ENCODE measurements at places on chromosomes 16 and 17. TPM values are rescaled to one million over a fixed set of nuclear protein-coding genes. Genes with fewer than 3 reads are reported as not detected.

The IGF2BP1 gene
- 0.28 TPM for total RNA-seq

DNA sequence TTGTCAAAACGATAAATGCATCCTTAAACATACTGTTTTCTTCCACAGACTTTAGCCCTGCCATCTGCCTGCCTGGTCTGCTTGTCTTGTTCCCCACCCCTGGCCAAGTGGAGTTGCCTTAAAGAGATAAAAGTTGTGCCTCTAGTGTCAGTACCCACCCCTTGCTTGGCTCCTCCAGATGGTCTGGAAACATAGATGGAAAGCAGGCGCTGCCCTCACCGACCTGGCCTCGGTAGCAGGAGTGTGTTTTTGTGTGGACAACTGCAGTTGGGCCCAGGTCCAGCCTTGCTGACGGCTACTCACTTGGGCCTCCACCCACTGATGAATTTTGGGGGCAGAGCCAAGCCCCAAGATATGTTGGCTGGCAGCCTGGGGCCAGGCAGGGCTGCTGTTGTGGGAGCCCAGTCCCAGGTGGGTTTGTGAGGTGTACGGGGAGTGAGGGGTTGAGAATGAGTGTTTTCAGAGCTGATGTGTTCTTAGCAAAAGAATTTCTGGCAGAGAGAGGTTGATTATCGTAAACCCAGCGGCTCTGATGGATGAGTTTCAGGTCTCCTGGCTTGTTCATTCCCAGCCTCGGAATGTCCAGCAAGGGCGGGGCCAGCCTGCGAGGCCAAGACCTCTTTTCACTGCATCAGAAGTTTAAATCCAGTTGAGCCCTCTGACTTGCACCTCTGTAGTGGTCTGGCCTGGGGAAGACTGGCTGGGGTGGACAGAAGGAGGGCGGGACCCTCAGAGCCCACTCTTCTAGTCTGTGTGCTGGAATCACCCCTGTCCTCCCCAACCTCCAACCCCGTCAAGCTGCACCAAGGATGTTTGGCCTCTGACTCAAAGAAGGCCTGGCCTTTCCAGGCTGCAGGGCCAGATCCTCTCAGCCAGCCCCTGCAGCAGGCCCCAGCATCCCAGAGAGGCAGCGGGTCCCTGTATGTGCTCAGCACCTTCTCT, 179.7 kb downstream of the RAB11FIP4 start:
- no peak overlapping the region for H3K4me3 ChIP-seq
- H3K4me1 ChIP-seq, result no peaks in the 10 kb centered on the region
- H3K36me3 ChIP-seq, result no peaks in the 10 kb centered on the region
- H3K27me3 ChIP-seq, result no peaks in the 10 kb centered on the region
- no peak overlapping the region for H3K27ac ChIP-seq
- DNase-seq, result no peak

DNA sequence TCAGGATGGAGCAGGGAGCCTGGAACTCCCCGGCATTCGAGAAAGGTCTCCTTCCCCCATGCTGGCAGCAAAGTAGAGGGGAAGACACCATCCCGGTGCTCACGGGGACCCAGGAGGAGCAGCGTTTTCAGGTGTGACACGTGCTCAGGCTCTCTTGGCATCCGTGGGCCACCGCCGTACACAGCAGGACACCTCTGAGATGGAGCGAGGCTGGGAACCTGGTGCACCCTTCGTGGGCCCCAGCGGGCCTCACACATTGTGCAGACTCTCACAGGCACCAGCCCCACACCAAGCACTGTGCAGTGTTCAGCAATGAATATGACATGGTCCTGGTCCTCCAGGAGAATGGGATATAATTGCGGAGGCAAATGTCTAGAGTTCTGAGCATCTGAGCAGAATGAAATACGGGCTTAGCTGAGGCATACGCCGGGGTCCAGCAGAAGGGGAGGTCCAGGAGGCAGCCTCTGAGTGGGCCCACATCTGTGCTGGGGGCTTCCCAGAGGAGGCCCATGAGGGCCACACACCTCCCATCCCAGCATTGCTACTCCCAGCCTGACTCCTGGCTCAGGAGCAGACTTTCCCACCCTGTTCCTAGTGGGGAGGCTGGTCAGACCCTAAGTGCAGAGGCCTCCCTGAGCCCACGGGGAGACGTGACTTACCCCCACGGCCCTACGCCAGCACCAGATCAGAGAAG, 72.6 kb downstream of the ABR start:
- H3K27me3 ChIP-seq, result no peaks in the 10 kb centered on the region
- H3K4me1 ChIP-seq, result peaks cover 24% of the 10 kb centered on the region
- no peak for DNase-seq
- no peak overlapping the region for H3K27ac ChIP-seq
- H3K36me3 ChIP-seq, result no peaks in the 10 kb centered on the region

The ZMYND15 gene
- total RNA-seq, result 0.09 TPM

The IL21R gene
- total RNA-seq, result 80.5 TPM

Measured in CD8-positive, alpha-beta memory T cell (primary cell).